MCF 10A (cell line): ENCODE measurements at places on chromosomes 11 and 22. TPM values are rescaled to one million over a fixed set of nuclear protein-coding genes. Genes with fewer than 3 reads are reported as not detected.
A peak's percentile ranks its signal among the peaks of the same experiment; 100 is the strongest.

The PAMR1 gene
- 0.51 TPM in 1 of 2 replicates, not detected in the other for total RNA-seq

The TRPM5 gene
- not detected in 2 replicates for total RNA-seq

The ZBTB16 gene
- 70.4 and 75.3 TPM in 2 replicates for total RNA-seq

The NF2 gene
- 92.4 and 98.3 TPM in 2 replicates for total RNA-seq

The GAL3ST3 gene
- total RNA-seq: not detected in 2 replicates

The PRDX5 gene
- 274 and 302 TPM in 2 replicates for total RNA-seq

The ESAM gene
- total RNA-seq: 0.19 and 0.93 TPM in 2 replicates

The GRM5 gene
- not detected in 2 replicates for total RNA-seq

GRCh38 chr11:98307827-98308491, 712.8 kb upstream of the CNTN5 start:
- DNase-seq: no peak

DNA sequence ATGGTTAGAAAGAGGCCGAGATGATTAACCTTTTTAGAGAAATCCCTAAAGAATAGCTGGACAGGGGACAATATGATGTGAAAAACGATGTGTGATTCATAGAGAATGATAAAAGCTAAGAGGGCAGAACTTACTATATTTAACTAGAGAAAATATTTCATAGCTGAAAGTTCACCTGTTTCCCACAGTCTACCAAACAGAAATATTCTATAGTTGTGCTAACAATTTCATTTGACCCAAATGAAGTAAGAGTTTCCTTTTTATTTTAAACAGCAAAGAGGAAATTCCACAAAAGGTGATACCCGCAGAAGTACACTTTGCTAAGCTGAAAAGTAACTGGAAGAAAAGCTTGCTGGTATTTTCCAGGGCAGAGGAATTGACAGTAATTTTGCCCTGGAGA, 26.7 kb downstream of the ALKBH8 start:
- no peak for DNase-seq

- no peak for DNase-seq
These were observed 3.5 kb downstream of the NR1H3 start for GRCh38 chr11:47261291-47261800.

DNA sequence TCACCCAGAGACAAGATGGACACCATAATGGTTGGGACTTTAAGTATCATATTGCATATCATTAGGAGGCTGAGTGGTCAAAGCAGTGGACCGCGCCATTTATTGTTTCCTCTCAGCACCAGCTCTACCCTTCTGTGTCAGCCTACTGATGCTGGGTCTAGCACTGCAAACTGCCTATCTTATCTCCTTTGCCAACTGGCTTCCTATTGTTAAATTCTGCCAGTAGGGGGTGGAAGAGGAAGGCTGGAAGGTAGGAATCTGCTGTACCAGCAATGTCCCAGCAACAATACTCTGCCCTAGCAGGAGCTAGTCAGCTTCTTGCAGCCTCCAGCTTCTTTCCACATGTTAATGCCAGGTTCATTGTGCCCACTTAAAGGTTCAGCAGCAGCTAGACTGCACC, 367.1 kb upstream of the PDGFD start:
- peak; percentile 13 for DNase-seq

DNA sequence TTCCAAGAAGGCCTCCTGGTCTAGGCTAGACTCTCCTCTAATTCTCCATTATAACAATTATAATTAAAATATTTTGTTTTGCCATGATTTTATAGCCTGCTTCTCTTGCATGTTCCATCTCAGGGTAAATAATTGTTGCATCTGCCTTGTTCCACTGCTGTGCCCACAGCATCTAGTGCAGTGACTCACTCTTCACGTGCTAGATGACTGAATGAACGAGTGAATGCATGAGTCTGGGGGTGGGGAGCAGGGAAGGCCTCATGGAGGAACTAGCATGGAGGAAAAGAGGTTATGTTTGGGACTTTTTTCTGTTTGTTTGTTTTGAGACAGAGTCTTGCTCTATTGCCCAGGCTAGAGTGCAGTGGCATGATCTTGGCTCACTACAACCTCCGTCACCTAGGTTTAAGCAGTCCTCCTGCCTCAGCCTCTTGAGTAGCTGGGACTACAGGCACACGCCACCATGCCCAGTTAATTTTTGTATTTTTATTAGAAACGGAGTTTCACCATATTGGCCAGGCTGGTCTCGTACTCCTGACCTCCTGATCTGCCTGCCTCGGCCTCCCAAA, 5.2 kb upstream of the OAF start:
- DNase-seq: peak; percentile 58

- no peak for DNase-seq
These were observed 68.2 kb downstream of the PPP2R1B start for GRCh38 chr11:111697933-111698371.

- no peak for DNase-seq
These were observed 85.7 kb downstream of the CSNK2A3 start for GRCh38 chr11:11267312-11267711.

DNA sequence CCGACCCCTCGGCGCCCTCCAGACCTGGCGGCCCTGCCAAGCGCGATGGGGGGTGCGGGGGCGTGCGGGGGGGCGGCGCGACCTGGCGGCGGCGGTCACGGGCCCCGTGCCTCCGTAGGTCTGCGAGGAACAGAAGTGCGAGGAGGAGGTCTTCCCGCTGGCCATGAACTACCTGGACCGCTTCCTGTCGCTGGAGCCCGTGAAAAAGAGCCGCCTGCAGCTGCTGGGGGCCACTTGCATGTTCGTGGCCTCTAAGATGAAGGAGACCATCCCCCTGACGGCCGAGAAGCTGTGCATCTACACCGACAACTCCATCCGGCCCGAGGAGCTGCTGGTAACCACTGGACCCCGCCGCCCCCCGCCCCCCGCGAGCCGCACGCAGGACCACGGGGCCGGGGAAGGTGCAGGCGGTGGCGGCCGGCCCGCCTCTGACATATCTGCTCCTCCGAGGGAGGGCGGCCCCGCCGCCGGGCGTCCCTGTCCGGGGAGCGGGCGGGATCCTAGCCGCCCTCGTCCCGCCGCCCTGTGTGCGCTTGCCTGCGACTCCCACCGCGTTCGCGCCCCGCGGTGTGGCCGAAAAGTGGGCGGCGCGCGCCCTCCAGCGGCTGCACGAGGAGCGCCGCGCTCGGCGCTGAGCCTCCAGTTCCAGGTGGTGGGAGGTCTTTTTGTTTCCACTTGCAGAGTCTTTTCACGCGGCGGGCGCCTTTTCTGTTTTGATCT, 2.1 kb downstream of the CCND1 start:
- peak; percentile 78 for DNase-seq

DNA sequence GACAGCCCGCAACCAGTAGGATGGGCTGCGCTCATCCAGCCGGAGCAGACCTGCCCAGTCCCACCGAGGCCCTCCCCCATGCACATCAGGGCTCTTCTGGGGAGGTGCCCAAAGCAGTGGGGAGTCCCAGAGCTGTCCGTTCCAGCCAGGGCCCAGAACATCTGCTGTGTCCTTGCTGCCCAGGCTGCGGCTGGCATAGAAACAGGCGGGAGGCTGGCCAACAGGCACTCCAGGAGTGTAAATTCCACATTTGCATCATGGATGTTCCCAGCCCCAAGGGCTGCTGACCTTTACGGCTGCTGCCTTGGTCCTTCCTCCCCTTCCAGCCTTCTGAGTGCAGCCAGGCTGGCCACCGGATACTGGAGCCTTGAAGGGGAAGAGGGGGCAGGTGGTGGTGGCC, 30.0 kb upstream of the SYT7 start:
- no peak for DNase-seq

DNA sequence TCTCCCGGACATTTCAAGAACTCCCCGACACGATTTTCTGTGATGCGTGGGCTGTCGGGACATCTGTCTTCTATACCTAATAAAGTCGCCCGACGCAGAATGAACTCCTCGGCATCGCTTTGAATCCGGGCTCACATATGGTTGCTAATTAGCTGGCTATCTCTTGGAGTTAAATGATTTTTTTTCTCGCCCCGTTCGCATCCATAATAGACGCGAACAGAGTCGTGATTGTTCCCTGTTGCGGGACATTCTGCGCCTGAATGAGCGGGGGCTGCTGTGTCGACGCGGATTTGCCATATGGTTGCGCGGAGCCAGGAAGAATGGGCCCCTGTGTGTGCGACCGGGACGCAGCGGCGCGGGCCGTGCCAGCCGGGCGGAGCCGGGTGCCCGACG, 16.4 kb downstream of the CDKN1C start:
- DNase-seq: no peak

GRCh38 chr22:26610072-26610958, 7.5 kb downstream of the CRYBB1 start:
- DNase-seq: peak; percentile 56

GRCh38 chr11:114295676-114296604, at the start of gene NNMT:
Gene NNMT, plus strand, starts transcription at chr11:114296399. Its CDS starts 158 bp downstream, at chr11:114296557.
- peak; percentile 99 for DNase-seq

GRCh38 chr22:24162436-24162835, 18.9 kb upstream of the SUSD2 start:
- DNase-seq: no peak

- DNase-seq: peak; percentile 46
These were observed 1.8 kb downstream of the FLI1 start for GRCh38 chr11:128695539-128696221.

- DNase-seq: no peak
These were observed 1080.8 kb downstream of the BRD1 start for GRCh38 chr22:48746789-48747425.

- DNase-seq: no peak
These were observed 72.1 kb downstream of the CELSR1 start for GRCh38 chr22:46465345-46465720.

DNA sequence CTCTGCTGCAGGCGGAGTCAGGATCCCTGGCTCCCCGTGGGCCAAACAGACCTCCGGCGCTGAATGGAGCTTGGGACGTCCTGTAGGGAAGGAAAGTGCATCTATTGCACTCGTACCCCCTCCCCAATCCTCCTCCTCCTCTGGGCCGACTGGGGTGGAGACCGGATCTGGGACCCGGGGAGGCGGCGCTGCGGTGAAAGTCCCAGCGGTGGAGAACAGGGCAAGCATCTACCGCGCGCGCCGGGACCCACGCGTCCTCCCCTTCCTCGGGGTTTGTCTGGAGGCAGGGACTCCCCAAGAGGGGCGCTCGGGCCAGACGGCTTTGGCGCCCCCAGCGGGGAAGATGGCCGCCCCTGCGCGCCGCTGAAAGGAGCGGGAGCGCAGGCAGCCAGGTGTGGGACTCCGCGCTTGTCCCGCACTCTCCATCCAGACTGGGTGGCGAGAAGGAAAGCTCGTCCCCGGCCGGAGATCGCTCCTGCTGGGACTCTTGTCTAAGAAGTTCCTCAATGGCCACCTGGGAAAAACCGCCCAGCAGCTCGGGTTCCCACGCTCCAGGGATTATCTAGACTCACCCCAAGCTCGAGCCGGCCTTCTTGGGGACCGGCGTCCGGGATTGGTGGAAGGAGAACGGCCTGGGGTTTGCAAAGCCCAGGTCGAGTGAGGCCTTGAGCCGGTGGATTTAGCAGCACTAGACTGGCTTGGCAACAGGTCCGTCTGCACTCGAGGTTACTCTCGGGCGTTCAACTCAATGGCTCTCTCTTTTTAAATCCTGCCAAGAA, 718 bp downstream of the FADS2 start:
- peak; percentile 27 for DNase-seq

- no peak for DNase-seq
These were observed 26.2 kb downstream of the TSPAN32 start for GRCh38 chr11:2328021-2328420.

- no peak for DNase-seq
These were observed 745 bp upstream of the ZBTB44 start for GRCh38 chr11:130315354-130315970.

DNA sequence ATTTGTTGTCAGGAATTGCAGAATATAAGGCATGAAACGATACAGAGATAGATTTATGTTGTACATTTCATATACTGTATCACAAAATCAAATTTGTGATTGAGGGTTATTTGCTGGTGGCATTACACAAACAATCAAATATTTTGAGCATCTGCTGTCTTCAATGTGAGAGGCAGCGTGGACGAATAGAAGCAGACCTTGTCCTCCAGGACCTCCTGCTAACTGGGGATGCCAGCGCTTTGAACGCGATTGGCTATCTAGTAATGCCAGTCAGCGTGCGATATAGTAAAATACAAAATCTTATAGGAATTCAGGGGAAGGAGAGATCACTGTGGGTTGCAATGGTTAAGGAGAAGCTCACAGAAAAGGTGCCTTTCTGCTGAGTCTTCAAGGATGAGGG, 631 bp upstream of the SNX19 start:
- no peak for DNase-seq

- no peak for DNase-seq
These were observed 1.1 kb upstream of the PLXNB2 start for GRCh38 chr22:50308597-50308935.

GRCh38 chr11:12319988-12320387, 57.4 kb upstream of the PARVA start:
- DNase-seq: no peak

DNA sequence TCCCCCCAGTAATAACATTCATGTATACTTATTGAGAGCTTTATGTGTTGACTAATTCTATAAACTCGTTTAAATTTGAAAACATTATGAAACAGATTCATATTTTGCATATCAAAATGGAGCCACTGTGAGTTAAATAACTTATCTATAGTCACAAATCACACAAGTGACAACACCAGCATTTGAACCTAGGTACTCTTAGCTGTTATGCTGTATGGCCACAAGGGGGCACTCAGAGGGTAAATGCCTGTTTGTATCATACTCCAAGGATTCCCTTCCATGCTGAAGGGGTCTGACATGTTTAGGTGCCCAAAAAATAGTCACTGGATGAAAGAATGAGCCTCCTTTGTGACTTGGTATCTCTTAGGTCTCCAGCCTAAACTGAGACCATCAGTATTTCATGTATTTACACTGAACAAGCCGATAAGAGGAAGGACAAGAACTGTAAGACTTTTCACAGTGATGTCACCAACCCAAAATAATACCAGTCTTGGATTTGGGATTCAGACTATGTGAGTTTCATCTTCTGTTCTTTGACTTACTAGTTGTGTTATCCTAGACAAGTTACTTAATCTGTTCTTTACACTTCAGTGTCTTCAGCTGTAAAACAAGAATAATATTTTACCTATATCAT, 12.2 kb upstream of the OR52D1 start:
- peak; percentile 64 for DNase-seq

- DNase-seq: no peak
These were observed 10.5 kb downstream of the RPL27A start for GRCh38 chr11:8693010-8693551.

GRCh38 chr22:39207141-39208012, 37.4 kb downstream of the PDGFB start:
- DNase-seq: peak; percentile 45
